ENCODE measurements at places on chromosomes 6 and 20.

DNA sequence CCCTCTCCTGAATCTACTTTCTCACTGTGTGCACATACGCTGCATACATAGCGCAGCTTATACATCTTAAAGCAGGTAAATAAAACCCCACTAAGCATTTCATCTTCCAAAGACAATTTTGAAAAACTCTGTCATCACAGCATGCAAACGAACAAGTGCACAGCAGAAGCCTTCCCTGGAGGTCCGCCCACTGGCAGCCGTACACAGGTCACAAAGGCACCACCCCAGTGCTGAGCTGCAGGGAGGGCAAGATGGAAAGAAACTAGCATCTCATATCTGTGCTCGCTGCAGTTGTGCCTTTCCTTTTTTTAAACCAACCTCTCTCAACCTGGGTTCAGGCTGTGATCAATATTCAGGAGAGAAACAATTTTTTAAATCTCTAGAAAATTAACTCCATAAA is 73.3 kb downstream of the HUS1B start:
- DNase-seq, result no peak

GRCh38 chr6:28875191-28875747 is 48.5 kb downstream of the TRIM27 start:
- no peak for DNase-seq

DNA sequence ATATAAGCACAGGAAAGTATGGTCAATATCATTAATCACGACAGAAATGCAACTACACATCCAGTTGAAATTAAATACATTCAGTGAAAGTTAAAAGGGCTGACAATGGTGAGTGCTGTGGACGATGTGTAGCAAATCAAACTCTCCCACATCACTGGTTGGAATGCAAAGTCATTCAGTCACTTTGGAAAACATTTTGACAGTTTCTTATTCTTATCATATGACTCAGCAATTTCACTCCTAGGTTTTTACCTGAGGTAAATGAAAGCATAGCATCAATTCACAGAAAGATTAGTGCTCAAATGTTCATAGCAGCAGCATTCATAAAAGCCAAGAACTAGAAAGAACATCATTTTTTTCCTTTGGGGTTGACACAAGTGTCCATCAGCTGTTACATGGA is 28.6 kb upstream of the SAMD5 start:
- no peak for DNase-seq

GRCh38 chr6:42040856-42041480 is 9.4 kb upstream of the TAF8 start:
- no peak for DNase-seq

- no peak for DNase-seq
Measured at GRCh38 chr20:36266189-36266588, 29.9 kb downstream of the AAR2 start.

DNA sequence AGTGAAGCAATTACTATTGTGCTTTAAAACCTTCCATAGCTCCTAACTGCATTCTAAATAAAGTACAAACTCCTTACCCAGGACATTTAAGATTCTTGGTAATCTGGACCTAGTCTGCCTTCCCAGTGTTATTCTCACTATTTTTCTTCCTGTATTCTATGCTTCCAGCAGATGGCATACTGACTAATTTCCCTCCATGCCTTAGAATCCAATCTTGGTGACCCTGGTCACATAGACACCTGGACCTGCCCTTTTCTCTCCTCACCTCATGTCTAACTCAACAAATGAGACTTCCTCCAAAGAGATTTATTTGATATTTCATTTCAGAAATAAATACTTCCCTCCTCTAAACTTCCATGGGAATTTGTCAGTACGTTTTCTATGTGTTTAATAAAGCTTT is 25.8 kb downstream of the ROS1 start:
- DNase-seq, result no peak

GRCh38 chr20:53399083-53399482 is 194.6 kb downstream of the ZNF217 start:
- no peak for DNase-seq

GRCh38 chr6:104638841-104639290 is 220.9 kb downstream of the HACE1 start:
- no peak for DNase-seq

- DNase-seq, result no peak
Measured at GRCh38 chr20:22384978-22385377, 199.4 kb downstream of the FOXA2 start.

DNA sequence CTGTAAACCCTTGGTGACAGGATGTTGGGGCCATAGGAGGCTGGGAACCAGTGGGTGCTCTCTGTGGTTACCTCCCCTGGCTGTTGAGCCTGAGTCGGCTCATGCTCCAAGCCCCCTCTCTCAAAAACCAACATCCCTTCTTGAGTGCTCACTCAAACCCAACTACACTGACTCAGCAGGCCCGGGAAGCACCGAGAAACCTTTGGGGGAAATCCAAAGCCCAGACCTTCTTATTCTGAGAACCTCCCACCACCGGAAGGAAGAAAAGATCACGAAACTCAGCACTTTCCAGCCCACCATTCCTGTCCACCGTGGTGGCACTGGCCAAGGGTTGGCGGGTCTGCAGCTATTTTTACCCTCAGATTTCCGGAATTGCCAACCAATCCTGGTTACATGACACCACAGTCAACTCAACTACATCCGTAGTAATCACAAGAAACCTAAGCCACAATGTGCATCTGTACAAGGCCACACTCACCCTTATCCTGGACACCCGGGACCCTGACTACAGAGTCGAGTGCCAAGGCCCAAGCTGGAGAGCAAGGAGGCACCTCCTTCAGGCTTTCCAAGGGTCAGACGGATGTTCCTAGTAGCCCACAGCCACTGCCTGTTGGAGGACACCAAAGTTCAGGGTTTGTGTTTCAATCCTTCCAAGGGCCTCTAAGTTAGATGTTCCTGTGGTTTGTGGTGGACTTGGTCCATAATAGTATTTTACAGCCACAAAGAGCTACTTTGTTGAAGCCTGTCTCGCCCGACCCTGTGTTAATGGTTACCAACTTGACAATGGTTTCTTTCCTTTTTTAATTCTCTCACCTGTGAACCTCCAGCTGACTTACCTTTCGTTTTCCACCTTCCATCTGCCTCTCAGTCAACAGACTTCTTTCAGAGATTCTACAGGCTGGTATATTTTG is 317.0 kb downstream of the CDC5L start:
- DNase-seq, result no peak

GRCh38 chr6:139940741-139941729 is 566.6 kb upstream of the CITED2 start:
- no peak for DNase-seq
